ENCODE measurements at places on chromosomes 7 and 10.

DNA sequence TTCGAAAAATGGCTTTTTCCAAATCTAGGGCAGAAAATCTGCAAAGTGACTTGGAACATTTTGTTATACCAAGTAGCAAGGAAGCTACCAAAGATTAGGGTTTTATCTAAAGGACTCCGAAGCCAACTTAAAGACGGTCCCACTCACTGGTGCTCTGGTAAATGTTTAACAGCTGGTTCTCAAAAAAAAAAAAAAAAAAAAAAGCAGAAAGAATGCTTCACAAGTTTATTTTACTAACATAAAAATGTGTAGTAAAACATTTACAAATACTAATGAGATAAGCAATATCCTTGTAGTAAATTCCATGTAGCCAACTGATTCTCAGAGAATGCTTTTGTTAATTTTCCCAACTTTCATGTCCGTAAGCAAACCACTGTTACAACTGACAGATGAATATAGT, 38.4 kb downstream of the TAF3 start:
- no peak for DNase-seq

GRCh38 chr7:88165697-88166096, 54.1 kb downstream of the SRI start:
- DNase-seq: no peak

GRCh38 chr10:408236-408635, 273.0 kb downstream of the ZMYND11 start:
- no peak for DNase-seq

GRCh38 chr7:15963206-15963605, 276.7 kb upstream of the MEOX2 start:
- DNase-seq: no peak

DNA sequence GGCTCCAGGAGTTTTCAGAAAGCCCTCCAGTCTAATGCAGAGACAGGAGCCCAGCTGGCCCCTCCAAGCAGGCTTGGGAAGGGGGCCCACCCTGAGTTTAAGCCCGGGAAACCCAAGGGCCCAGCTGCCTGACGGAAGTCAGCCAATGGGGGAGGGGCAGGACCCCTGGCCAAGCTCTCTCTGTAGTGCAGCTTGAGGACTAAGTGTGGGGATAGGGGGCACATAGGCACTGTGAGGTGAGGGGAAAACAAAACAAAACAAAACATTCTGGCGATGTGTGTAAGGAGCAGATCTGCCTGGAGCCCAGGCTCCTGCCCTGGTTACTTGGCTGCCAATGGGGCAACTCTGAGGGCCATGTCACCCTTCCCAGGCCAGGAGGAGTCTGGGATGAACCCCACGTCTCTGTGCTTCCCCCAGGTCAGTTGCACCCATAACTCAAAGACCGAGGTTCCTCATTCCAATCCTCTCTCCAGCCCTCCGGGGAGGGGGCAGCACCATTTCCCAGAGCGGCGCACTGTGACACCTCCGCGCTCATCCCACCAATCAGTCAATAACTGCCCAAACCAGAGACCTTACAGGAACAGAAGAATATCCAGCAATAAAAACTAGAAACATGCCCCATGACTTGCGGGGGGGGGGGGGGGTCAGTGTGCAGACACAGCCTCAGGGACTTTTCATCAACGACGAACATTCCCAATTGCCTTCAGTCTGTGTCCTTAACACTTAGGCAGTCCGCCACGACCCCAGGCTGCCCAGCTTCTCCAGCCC, 1.7 kb downstream of the CXCL12 start:
- DNase-seq: no peak

- no peak for DNase-seq
Measured at GRCh38 chr10:128298587-128298986, 172.4 kb upstream of the MKI67 start.

DNA sequence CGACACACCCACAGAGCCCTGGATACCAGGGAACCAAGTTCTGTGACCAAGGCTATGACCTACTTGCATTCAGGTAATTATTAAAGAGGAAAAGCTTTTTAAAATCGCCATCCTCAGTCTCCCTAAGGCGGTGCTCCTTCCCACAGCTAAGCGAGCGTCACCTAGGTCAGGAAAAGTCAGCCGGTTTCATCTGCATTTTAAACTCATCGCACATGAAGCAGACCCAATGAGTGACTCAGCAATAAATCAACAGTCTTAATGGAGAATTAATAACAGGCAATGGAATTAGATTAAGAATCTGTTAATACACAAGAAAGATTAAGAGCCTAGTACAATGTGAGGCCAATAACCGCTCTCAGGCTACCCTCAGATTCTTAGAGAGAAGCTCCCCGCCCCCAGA, 59.2 kb downstream of the HSPA12A start:
- no peak for DNase-seq

DNA sequence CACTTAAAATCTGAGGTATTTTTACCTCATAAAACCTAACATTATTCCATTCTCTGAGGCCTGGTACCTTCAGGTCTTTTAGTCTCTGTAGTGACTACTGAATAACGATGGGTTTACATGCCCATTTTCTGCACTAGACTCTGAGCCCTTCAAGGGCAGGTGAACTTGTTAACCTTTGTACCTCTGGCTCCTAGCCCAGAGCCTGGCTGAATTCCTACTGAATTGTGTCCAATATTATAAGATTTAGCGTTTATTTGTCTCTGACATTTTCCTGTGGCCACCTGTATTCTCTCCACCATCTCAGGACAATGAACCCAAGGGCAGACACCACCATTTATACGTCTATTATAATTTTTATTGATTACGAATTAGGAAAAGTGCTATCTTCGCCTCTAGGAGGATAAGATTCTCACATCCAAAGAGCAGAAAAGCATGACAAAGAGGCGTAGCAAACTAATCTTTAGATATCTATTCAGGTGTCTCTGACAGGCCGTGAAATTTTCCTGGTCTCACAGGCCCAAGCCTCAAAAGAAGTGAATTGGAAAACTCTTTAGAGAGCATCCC, 27.9 kb upstream of the HNRNPH3 start:
- DNase-seq: no peak

DNA sequence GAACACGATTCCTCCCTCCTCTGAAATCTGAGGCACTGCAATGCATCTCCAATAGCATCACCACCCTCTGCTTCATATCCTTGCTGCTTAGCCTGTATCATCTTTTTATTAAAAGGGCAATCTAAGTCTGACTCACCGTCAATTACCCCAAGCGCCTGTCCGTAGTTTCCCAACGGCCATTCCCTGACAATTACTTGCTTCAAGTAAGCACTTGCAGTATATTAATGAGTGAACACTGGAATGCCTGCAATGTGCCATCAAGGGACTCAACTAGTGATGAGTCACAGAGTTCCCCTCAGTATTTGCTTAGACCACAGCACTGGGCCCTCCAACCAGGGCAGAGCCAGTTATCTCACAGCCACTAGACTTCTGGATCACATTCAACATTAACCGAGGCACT, 19.5 kb upstream of the PPP1R3C start:
- DNase-seq: no peak

DNA sequence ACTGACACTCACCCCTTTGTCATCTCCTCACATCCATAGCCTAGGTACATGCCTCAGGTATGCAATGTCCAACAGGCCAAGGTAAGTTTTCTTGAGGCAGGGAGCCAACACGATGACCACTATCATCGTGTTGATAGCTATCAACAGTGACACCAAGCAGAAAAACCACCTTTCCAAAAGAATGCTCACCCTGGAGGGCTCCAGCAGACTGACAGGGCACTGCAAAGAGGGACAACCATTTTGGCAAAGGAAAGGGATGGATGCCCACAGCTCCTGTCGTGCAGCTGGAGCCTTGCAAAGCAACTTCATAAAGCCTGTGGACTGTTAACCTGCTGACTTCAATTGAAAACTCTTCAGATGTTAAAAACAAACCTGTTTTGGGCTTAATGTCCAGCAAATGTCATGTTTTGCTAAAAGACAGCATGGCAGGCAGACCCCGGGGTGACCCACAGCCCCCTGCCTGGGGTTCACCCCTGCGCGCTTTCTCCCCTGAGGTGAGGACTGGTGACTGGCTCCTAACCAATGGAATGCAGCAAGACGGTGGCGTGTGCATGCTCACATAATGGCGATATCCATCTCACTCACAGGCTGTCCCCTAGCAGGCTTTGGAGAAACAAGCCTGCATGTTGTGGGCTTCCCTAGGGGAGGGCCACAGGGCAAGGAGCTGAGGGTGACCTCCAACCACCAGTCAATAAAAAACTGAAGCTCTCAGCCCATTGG, 293.8 kb downstream of the TCERG1L start:
- DNase-seq: no peak

DNA sequence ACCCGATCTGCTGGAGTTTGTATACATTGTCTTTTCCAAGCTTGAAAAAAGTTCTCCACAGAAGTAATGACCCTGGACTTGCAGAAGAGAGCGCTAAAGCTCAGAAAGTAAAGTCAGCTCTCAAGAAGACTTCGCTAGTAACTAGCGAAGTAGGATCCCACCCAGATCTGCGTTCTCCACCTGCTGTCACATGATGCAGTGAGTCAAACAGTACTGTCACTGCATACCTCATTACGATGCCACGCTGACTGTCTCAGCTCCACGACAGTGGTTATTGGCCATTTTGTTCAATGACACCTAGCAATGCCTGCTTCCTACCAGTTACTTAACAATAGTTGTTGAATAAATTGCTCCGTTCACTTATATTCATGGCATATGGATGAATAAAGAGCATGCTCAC, 29.7 kb upstream of the SEC61G start:
- DNase-seq: peak; percentile 81

- no peak for DNase-seq
Measured at GRCh38 chr10:94005050-94005449, 11.3 kb downstream of the PLCE1 start.

GRCh38 chr7:37289781-37290180, 158.9 kb downstream of the ELMO1 start:
- no peak for DNase-seq

GRCh38 chr7:155193716-155194115, 104.0 kb upstream of the INSIG1 start:
- no peak for DNase-seq

Measured in NCI-H1694 (cell line).